ENCODE measurements at places on chromosomes 1 and 21.
A peak's percentile ranks its signal among the peaks of the same experiment; 100 is the strongest.

GRCh38 chr1:24501371-24502064, 1.1 kb upstream of the RCAN3 start:
- no peak for DNase-seq

- DNase-seq: no peak
These were observed 22.3 kb downstream of the FMO2 start for GRCh38 chr1:171207377-171207776.

- DNase-seq: no peak
These were observed at the start of gene MXRA8 for GRCh38 chr1:1358433-1359271. TSS of gene MXRA8 (minus strand) at chr1:1358555. CDS start at chr1:1358504, 51 bp downstream.

DNA sequence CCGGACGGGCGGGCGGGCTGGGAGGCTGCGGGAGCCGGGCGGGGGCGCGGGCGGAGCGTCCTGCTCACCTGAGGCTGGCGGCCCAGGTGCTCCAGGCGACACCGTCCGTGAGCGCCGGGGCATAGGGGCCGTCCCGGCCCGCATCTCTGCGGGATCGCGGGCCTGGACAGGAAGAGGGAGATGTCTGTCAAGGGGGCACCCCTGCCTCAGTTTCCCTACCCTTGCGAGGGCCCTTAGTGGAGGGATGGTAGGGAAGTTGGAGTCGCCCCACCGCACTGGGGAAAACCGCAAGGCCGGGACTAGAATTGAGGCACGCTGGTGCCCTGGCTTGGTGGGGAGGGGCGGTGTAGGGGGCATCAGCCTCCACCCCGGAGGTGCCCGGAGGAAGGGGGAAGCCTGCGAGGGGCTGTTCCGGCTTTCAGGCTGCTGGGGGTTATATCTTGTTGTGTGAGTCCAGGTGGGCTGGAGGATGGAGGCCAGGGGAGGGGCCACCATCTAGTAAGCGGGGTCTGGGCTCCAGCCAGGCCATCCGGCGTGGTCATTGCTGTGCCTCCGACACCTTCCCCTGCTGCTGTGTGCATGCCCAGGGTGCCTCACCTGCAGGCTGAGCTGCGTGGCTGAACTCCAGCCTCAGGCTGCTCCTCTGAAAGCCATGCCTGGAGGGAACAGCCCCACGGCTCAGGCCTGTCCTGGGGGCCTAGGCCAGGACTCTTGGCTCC, 580 bp downstream of the VWA1 start:
- DNase-seq: no peak

- DNase-seq: no peak
These were observed 31.0 kb upstream of the PPP1R15B start for GRCh38 chr1:204442376-204443259.

DNA sequence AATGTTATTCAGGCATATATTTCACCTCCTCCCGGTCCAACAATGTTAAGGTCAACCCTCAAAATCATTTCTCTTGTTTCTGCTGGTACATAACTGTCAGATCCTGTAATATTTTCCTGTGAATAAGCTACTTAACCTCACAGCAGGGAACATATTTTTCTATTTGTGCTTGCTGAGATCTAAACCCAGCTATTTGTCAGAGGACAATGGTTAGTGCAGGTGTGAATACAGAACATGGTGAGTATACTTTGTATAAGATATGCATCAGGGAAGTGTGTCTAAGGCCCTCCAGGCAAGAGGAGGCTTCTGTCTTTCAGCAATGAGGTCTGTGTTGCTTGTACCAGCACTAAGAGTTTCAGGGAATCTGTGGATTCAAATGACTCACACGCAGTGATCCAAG, 970.6 kb downstream of the NCAM2 start:
- DNase-seq: no peak

GRCh38 chr1:175152006-175152652, 40.4 kb downstream of the KIAA0040 start:
- DNase-seq: peak; percentile 46

- no peak for DNase-seq
These were observed 66.4 kb downstream of the DMRTB1 start for GRCh38 chr1:53525595-53525994.

- DNase-seq: no peak
These were observed 28.5 kb upstream of the CADM3 start for GRCh38 chr1:159142726-159143510.

DNA sequence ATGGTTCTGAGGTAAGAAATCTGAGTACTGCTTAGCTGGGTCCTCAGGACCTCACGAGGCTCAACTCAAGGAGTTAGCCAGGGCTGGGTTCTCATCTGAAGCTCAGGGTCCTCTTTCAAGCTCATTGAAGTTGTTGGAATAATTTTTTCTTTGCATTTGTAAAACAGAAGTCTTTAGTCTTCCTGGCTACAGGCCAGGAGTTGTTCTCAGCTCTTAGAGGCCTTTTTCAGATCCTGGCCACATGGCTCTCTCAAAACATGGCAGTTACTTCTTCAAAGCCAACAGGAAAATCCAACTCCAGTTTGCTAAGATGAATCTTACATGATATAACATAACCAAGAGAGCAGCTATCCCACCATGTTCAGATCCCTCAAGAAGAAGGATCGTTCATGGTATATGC, 92.3 kb upstream of the CHODL start:
- no peak for DNase-seq

GRCh38 chr21:25462517-25462971, 144.7 kb downstream of the MRPL39 start:
- no peak for DNase-seq

DNA sequence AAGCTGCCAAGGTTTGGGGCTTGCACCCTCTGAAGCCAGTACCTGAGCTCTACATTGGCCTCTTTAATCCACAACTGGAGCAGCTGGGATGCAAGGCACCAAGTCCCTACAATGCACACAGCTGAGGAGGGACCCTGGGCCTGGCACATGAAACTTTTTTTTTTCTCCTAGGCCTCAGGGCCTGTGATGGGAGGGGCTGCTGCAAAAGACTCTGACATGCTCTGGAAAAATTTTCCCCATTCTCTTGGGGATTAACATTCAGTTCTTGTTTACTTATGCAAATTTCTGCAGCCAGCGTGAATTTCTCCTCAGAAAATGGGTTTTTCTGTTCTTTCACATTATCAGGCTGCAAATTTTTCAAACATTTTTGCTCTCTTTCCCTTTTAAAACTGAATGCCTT, 1072.2 kb downstream of the BRINP3 start:
- DNase-seq: no peak

- no peak for DNase-seq
These were observed 138.2 kb downstream of the ZNF326 start for GRCh38 chr1:90133133-90133532.

- DNase-seq: no peak
These were observed 7.9 kb downstream of the SLAMF7 start for GRCh38 chr1:160746836-160747500.

- DNase-seq: no peak
These were observed 9.3 kb downstream of the SLC25A24 start for GRCh38 chr1:108190686-108191416.

DNA sequence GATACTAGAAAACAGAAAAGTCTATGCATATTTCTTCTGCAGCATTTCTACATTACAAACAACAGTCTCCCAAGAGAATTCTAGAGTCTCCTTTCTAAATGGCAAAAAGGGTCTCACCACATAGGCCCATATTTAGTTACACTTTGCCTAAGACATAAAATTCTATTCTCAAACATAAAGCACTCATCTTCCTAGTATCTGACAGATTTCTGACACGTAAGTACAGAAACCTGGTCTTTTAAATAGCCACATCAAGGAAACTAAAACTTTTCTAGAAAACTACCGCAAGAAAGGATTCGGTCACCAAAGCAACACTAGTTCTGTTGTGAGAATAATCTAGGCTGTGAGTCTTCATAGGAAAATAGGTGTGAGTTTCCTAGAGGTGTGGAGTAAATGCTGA, 33.6 kb upstream of the CTSK start:
- no peak for DNase-seq

DNA sequence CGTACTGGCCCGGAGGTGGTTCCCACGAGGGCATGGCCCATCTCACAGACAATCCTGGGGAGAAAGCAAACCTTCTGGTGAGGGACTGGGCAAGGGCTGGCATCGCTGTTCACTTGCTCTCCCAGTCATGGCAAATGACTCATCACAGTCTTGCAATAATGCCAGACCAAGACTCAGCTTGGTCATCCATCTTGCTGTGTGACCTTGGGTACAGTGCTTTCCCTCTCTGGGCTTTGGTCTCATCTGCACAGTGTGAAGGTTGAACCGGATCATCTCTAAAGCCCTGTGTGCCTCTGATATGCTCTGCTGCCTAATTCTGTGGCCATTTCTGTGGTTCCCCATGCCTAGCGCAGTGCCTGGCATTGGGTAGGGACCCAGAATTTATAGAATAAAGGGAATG, 143.6 kb upstream of the CD34 start:
- no peak for DNase-seq

DNA sequence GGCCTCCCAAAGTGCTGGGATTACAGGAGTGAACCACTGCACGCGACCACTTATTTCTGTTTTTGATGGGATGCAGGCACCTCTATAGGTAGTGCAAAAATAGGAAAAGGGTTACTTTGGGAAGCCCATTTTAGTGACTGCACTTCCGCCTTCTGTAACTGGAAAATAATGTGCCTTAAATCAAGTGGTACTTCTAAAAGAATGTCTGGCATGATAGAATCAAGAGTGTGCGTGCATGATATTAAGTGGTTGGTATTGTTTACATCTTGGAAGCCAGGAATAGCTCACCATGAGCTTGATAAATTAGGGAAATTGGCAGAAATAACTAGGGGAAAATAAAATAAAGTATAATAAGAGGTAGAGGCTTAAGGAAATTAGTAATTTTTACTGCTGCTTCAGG, 1067.0 kb downstream of the ADGRL2 start:
- no peak for DNase-seq

DNA sequence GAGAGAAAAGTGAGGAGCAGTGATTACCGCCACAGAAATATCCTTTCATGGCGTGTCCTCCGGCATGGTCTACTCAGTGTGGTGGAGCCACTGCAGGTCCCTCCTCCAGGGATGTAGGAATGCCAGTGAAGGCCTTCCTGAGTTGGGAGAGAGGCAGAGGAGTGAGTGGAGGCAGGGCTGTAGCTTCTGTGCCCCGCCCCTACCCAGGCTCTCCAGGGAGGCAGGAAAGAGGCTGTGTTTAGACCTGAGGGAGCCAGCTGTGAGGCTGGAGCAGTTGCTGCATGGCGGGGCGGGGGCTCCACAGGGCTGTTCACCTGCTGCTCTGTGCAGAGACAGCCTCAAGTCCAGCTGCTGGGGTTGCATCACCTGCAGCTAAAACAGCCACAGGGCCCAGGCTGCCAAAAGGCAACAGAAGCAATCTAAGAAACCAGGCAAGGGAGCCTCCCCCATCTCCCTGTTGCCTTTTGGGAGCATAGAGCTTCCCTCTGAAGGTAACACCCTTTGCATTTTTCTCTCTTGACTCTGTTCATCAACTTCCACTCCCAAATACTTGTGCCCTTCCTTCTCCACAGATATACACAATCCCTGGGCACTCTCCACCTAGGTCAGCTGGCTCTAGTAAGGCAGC, 801 bp upstream of the ANXA9 start:
- DNase-seq: no peak

GRCh38 chr1:210123383-210123782, 109.2 kb upstream of the SERTAD4 start:
- DNase-seq: no peak

GRCh38 chr21:31501926-31502325, 157.6 kb upstream of the SOD1 start:
- no peak for DNase-seq

DNA sequence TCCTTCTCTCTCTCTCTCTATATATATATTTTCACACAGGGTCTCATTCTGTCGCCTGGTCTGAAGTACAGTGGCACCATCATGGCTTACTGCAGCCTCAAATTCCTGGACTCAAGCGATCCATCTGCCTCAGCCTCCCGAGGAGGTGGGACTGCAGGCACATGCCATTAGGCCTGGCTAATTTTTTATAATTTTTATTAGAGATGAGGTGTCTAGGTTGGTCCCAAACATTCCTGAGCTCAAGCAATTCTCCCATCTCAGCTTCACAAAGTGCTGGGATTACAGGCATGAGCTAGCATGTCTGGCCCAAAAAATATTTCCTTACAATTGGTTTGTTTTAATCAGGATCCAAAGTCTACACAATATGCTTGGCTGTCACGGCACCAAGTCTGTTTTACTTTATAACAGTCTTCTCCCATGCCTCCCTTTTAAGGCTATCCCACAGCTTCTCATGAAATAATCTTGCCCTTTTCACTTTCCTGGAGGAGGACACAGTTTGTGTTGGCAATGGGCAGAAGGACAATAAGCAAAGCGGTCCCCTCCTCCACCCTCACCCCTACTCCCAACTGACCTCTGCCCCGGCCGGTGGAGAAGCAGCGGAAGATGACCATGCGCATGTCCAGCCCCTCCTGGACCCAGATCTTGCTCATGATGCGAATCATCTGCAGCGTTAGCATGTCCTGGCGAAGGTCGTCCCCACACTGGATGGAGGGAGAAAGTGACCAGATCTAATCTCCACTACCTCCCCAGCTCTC, 28.2 kb upstream of the PPP1R15B start:
- DNase-seq: no peak

GRCh38 chr1:43008115-43009060, 49.7 kb upstream of the SLC2A1 start:
- no peak for DNase-seq

GRCh38 chr1:19356266-19356665, 44.1 kb downstream of the SLC66A1 start:
- no peak for DNase-seq

GRCh38 chr21:38773099-38774061, 32.3 kb upstream of the ETS2 start:
- no peak for DNase-seq

GRCh38 chr1:42692461-42692860, 10.2 kb downstream of the YBX1 start:
- no peak for DNase-seq

- no peak for DNase-seq
These were observed 44.2 kb downstream of the EPHB2 start for GRCh38 chr1:22754824-22755223.

GRCh38 chr1:37257646-37258045, 216.7 kb upstream of the ZC3H12A start:
- no peak for DNase-seq

DNA sequence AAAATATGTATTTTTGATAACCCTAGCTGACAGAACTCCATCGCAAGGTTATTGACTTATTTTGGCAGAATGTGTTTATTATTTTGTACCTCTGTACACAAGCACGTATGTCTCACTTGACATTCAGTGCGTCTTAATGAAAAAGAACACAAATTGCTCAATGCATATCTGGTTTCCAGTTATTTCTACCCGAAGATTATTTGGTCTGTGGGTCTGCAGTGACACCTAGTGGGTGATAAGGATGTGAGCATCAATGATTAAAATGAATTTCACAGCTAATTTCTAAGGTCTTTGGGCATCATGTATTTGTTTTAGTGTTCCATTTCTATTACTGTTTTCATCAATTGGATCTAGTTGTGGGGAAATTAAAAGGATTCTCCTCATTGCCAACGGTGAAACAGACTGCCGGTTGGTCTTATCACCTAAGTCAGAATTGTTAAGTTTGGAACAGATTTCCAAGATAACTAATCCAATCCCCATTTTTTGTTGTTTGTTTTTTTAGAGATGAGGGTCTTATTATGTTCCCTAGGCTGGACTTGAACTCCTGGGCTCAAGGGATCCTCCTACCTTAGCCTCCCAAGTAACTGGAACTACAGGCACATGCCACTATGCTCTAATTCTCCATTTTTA, 13.9 kb downstream of the DDX20 start:
- peak; percentile 9 for DNase-seq

GRCh38 chr1:174284052-174284451, 124.7 kb downstream of the RABGAP1L start:
- no peak for DNase-seq
